ENCODE measurements at places on chromosomes 11 and 22. TPM values are rescaled to one million over a fixed set of nuclear protein-coding genes. Genes with fewer than 3 reads are reported as not detected.

MUC2 gene
- not detected for total RNA-seq

GRCh38 chr11:99066618-99067317, 46.0 kb downstream of the CNTN5 start:
- no peak for DNase-seq

GRCh38 chr11:66870131-66870530, 13.3 kb downstream of the LRFN4 start:
- DNase-seq, result no peak

- no peak for DNase-seq
These were observed 38.7 kb downstream of the CHKA start for GRCh38 chr11:68082481-68082880.
